ENCODE measurements at places on chromosomes 2 and 18.
A peak's percentile ranks its signal among the peaks of the same experiment; 100 is the strongest.

DNA sequence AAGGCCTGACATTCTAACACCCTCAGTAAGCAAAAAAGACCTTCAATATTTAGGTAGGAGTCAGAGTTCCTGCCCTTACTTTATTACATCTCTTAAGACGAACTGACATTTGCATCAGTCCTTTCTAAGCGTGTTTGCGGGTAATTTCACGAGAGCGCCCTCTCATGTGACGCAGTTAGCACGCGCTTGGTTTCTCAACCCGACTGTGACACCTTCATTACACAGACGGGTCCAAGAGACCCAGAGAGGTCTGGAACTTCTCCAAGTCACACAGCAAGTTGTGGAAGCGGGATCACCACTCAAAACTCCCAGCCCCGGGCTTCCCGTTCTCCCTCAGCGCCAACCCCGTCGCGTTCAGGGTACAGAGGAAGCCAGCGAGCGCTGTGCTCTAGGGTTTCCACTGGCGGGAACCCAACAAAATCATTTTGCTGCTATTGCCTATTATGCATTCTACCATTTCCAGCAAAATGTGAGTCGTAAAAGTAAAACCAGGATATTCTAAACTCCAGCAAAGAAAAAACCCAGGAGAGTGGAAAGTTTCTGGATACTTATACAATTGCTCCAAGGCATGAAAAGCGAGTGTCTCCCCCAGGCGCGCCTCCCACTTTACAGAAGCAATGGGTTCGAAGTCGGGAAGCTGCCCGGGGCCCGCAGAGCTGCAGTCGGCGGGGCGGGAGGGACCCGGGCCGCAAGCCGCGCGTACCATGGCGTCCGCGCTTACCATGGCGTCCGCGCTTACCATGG is 601 bp downstream of the ENOSF1 start:
- peak; percentile 96 for DNase-seq

GRCh38 chr2:205837663-205838062 is 155.4 kb downstream of the NRP2 start:
- no peak for DNase-seq

GRCh38 chr2:60357996-60358395 is 195.5 kb downstream of the BCL11A start:
- no peak for DNase-seq

DNA sequence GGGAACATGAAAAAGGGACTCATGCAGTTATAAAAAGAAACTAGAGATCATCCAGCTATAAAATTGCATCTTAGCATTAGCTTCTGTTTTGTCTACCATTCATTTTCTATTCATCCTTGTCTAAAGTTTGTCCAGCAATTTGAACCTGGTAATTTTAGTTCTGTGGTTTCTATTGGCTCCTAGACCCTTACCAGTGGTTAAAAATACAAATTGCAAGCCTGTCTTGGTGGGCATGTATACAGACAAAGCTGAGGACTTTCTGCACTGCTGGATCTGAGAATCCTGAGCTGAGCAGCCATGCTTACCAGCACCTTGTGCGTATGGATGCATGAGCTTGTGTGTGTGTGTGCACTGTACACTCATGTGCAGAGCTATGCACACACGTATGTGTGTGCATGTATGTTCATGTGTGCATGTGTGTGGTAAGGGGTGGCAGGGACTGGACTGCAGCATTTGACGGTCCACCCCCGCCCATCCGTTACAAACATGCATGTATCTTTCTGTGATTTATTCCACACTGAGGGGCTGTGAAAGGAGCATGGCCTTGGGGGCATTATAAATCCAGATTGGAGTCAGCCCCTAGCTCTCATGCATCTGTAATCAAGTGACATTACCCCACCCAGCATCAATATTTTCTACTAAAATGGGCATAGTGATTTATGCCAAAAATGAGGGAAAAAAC is 144.7 kb downstream of the FAM210A start:
- DNase-seq = no peak

DNA sequence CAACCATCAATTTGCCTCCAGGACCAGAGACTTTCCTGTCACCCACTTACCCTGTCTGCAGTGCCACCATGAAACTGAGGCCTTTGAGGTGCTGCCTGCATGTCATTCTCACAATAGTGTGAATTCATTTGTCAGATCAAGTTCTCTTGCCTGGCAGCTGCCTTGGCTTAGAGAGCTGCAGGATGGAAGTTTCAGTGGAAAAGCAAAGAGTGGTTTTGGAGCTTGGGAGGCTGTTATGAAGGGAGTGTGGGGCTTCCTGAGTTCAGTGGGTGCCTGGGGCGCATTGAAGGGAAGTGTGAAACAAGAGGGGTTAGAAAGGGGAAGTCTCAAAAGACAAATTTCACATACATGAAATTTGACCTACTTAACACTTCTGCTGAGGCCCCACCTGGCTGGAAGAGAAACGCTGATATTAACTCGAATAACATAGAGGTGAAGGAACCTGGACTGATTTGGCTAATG is 7.9 kb upstream of the LBH start:
- no peak for DNase-seq
